SHP77 (cell line): ENCODE measurements at places on chromosomes 5 and 9.

GRCh38 chr5:67165526-67166459, 30.8 kb downstream of the CD180 start:
- no peak for DNase-seq

DNA sequence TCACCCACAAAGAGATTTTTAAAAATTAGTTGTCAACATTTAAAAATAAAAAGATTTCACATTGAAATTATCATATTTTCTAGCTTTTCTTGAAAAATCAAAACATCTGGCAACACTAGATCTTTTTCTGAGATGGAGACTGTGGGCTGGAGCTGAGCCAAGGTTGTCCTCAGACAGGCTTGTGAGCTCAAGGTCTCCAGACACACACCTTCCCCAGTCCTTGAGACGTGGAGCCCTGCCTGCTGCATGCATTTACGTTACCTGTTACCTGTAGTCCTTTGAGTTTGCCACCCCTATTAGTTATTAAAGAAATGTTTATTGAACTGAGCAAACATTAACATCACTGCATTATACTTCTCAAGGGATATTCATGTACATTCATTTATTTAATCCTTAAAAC, 87.5 kb upstream of the TLE1 start:
- DNase-seq = no peak

- DNase-seq = no peak
Measured at GRCh38 chr5:130616161-130616560, 548.9 kb downstream of the HINT1 start.

- DNase-seq = no peak
Measured at GRCh38 chr5:126754609-126755008, 22.3 kb upstream of the LMNB1 start.

DNA sequence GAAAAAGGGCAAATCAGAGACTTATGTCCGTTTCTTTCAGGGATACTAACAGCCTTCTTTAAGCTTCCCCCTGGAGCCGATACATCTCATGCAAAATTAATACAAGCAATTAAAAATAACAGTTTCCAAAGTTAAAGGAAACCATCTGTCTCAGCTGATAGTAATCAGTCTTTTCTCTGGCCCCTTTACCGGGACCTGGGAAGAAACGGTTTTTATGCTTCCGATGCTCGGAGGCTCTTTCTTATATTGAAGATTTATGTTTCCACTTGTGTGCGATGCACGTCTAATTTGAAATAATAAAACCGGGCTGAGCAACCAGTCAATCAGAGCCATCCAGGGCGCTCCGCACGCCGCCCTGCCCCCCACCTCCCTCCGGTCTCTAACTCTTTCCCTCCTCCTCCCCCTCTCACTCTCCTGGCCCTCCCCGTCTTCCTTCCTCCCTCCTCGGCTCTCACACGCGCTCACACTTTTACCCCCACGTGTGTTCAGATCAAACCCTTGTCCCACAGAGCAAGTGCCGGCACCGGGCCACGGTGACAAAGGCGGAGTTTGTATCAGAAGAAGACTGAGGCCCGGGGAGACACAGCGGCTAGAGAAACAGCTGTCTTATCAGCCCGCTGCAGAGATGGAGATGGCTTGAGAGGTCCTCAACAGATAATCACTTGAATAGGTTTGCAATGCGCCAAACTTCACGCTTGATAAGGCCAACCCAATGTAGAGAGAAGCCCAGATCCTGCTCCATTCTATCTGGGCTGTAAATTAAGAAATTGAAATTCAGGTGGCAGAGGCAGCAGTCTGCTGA, 5.1 kb upstream of the ELAVL2 start:
- no peak for DNase-seq
